ENCODE measurements at places on chromosomes 7 and 10. TPM values are rescaled to one million over a fixed set of nuclear protein-coding genes. Genes with fewer than 3 reads are reported as not detected.
A peak's percentile ranks its signal among the peaks of the same experiment; 100 is the strongest.

DNA sequence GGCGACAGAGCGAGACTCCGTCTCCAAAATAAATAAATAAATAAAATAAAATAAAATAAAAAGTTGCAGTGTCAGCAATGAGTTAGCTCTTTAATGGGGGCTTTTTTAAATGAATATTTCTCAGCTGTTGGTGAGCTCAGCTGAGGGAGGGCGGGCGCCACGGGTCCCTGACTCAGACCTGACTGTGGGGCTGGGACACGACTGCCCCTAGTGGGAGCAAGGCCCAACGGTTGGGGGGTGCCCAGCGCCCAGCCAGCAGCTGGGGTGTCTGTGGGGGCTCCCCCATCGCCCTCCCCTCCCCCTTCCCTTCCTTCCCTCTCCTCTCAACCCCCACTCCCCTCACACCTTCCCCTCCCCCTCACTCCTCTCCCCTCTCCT lies 46.6 kb downstream of the PWWP2B start:
- peak; percentile 61 for DNase-seq

DNA sequence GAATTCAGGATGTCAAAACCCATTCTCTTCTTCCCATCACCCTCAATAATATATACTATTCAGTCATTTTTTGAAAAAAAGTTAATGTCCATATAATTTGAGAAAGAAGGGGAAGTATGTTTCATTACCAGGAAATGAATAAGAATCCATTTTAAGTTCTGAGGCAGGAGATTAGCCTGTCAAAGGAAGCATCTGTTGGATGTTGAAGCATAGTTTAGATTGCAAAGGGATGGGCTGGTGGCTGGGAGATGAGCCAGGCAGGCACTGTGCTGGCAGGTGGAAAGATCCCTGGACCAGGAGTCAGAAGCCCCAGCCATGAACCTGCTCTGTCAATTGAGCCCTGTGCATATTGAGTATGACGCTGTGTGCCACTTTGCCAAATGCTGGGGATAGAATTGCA lies 48.4 kb upstream of the CRTAC1 start:
- DNase-seq: no peak

- no peak for DNase-seq
Observed at GRCh38 chr10:110446954-110447608, 50.6 kb upstream of the DUSP5 start.

The OPN4 gene
- not detected for total RNA-seq

DNA sequence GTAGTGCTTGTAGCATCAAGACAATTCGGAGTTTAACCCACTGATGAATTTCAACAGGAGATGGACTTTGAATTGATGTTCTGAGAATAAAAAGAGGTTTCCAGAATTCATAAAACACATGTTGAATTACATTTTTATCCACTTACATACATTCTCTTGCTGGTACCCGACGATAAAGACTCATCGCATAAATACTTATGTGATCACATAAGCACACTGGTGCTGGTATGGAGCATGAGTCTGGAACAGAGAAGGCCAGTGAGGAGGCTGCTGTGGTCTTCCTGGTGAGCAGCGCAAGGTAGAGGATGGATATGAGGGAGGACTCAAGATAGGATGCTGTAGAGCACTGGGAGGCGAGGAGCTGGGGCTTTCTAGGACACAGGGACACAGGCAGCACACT lies 109.0 kb downstream of the RNF216 start:
- no peak for DNase-seq

The CHRM2 gene
- total RNA-seq: not detected

- no peak for DNase-seq
Observed at GRCh38 chr7:72310301-72310700, 101.8 kb downstream of the CALN1 start.

GRCh38 chr7:5692845-5693278 lies 88.6 kb downstream of the RNF216 start:
- no peak for DNase-seq

The TMEM225B gene
- 1.3 TPM for total RNA-seq

The NODAL gene
- total RNA-seq: not detected

GRCh38 chr10:33334153-33334804 lies at the start of gene NRP1:
Gene NRP1, minus strand, starts transcription at chr10:33334667. Its CDS starts 285 bp downstream, at chr10:33334382.
- peak; percentile 27 for DNase-seq

- DNase-seq: no peak
Observed at GRCh38 chr7:121755286-121755685, 117.7 kb upstream of the PTPRZ1 start.

The NXPH1 gene
- not detected for total RNA-seq

- DNase-seq: no peak
Observed at GRCh38 chr7:135321556-135321955, 87.9 kb downstream of the STRA8 start.

The RAMP3 gene
- total RNA-seq: not detected

The AMPH gene
- not detected for total RNA-seq

The TLX1 gene
- not detected for total RNA-seq

DNA sequence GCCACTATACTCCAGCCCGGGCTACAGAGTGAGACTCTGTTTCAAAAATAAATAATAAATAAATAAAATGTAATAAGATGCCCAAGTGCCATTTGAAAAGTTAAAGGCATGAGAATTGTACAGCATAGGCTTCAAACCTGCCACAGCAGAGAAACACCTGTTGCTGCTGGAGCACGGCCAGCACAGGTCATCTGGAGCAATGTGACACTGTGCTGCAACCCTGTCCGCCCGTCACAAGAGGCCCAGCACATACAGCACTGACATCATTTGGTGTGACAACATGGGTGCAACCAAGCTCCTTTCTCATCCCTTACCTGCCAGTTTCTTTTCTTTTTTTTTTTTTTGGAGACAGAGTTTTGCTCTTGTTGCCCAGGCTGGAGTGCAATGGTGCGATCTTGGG lies 1.3 kb downstream of the RFC2 start:
- DNase-seq: no peak

GRCh38 chr7:36155811-36156361 lies 2.8 kb downstream of the EEPD1 start:
- DNase-seq: no peak

The PLXNA4 gene
- total RNA-seq: 1.2 TPM

The UPK3B gene
- 0.83 TPM for total RNA-seq

DNA sequence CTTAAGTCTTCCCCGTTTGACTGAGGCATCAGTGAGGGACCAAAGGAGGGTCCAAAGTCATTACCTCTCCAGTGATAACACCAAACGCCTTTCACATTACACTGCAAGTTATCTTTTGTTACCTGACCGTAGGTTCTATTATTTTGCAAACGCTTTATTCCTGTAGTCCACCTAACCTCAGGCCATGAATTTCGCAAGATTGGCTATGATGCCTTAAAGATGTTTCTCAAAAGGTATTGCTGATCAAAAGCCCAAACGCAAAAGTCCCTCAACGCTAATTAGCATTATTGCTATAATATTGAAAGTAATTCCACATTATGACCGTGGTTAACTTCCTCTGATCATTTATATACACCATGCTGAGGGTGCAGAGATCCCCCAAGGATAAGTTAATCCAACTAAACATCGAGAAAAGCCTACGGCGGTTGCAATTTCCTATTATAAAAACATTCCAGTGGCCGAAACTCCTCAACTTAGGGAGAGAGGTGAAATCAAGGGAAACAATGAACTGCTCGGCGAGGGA lies 649 bp downstream of the DNA2 start:
- DNase-seq: no peak

The PSD gene
- total RNA-seq: 1.4 TPM

DNA sequence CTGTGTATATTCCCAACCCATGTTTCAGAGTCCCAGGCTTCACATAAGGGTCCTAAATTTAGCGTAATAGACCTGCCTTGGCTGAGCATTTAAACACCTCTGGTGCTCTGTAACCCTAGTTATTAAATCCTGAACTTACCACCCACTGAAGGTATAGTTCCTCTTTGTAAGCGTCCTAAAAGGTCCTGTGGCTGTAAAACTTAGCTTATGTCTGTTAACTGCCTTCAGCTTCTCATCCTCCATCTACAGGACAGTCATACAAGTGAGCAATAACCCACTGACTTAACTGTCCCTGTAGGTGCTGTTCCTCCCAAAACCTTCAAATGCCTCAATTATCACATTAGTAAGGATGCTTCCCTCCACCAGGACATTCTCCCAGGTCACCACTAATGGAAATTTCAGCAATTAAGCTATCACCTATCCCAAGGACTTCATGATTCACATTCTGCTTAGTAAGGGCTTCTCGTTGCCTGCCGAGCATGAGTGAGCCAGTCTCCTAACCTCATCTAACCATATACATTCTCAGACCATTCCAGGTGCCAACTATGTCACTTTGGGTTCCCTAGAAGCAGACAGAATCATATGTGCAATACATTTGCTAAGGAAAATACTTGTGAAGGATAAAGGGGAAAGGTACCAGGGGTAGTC lies 55.8 kb downstream of the CASD1 start:
- no peak for DNase-seq

The CCDC186 gene
- 22.2 TPM for total RNA-seq

- DNase-seq: peak; percentile 64
Observed at GRCh38 chr7:149869867-149870266, 3.9 kb upstream of the ATP6V0E2 start.

- no peak for DNase-seq
Observed at GRCh38 chr7:118184565-118184940, 589 bp downstream of the LSM8 start.

DNA sequence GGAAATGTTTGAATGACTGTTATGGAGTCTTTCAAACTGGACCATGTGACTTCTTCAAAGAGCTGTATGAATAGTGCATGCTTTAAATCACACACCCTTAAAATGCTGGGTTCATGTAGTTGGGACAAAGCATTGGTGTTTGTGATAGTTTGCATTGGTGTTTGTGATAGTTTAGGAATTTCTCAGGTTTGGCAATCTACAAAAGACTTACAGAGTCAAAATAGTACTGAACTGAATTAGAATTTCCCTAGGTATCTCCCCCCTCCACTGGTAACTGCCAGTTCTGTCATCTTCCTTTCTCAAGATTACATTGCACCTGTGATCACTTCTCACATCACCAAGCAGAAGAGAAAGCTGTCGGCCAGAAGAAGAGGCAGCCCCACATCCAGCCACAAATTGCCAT lies 261.1 kb downstream of the GATA3 start:
- no peak for DNase-seq

The POM121L12 gene
- total RNA-seq: not detected

DNA sequence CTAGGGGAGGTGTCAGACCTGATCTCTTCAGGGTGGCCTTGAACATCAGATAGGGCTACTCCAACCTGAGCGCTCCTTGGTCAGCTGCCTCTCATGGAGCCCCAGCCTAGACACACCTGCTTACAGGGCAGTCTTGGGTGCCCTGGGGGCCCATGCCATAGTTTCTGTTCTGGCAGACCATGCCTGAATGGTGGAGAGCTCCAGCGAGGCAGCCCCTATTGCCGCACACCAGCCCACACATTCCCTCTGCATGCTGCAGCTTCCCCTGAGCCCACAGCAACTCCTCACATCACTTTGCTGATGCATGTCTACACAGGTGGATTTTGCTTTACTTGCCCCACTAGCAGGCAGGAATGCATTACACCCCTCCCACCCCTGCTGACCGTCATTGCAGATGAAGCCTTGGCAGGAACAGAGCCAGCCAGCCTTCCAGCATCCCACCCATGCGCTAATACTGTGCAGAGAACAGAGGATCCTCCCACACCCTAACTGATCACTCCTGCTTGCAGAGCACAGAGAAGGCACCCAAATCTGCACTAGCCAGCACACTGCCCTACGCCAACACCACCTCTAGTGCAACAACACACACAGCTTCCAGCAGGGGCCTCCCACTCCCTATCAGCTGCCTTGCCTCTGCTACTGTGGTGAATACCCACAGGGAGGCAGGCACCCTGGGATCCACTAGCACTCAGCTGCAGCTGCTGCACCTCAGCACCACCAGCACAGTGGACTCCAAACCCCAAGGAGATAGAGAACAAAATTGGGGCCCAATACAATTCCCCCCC lies 43.0 kb upstream of the GRM3 start:
- DNase-seq: no peak

- DNase-seq: no peak
Observed at GRCh38 chr7:2172311-2173188, 60.2 kb downstream of the MAD1L1 start.

GRCh38 chr10:79059859-79060379 lies 8.8 kb upstream of the ZMIZ1 start:
- no peak for DNase-seq

The AKR1C3 gene
- 7.6 TPM for total RNA-seq

All from activated CD4-positive, alpha-beta memory T cell treated with anti-CD3 and anti-CD28 coated beads, Interleukin-2, amount 10 ng/mL, durations not matched to agents 7 days and 5 days (primary cell).